ENCODE measurements at places on chromosomes 3 and 15.

- no peak for DNase-seq
These were observed 66.8 kb upstream of the PTX3 start for GRCh38 chr3:157369727-157370421.

DNA sequence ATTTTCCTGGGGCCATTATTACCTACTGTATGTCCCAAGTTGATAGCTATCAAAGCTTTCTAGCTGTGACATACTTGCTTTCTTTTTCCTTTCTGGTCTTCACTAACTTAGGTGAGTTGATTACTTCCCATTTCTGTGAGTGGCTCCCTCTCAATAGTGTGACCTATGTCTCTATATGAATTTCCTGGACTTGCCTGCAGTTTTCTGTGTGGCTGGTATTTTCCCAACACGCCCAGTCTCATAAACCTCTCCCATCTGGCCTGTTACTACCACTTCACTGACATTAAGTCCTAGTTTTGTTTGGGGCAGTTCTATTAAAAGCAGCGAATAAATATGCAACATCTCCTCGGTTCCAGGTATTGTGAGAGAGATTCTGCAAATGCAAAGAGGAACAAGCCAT lies 671.2 kb downstream of the SI start:
- DNase-seq = no peak

DNA sequence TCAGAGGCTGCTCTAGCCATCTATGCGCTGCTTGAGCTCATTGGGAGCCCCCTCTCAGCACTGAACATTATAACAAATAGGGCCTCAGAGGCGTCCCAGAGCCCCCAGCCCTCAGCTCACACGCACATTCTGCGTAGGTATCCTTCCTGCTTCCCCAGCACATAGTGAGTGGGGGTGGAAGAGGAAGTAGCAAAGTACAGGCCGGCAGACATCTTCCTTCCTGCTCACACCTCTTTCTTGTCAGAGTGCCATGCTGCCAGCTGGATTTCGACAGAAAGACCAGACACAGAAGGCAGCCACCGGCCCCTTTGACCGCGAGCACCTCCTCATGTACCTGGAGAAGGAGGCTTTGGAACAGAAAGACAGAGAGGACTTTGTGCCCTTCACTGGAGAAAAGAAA lies 16.6 kb downstream of the TMOD2 start:
- DNase-seq = no peak

GRCh38 chr3:157159762-157160657 lies at the start of gene CCNL1:
Gene CCNL1, minus strand, starts transcription at chr3:157160147. Its CDS starts 53 bp downstream, at chr3:157160094.
- peak; percentile 82 for DNase-seq

- no peak for DNase-seq
These were observed 875.6 kb upstream of the ROBO1 start for GRCh38 chr3:80643421-80643820.

DNA sequence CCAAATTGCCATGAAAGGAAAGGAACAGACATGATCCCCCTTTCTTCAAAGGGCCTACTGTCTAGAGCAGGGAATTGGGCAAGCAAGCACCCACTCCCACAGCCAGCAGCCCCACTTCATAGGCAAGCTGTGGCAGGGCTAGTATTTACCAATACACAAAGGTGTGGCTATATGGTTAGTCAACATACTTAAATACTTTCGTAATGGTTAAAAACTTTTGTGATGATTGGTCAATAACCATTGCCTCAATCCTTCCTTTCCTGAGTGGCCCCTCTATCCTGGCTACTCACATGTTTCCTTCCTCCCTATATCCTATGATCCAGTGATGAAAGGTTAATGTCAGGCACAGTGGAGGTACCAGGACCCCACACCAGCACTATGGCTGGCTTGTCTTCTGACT lies 30.1 kb upstream of the ARL8B start:
- DNase-seq = no peak

- DNase-seq = no peak
These were observed 681 bp downstream of the TWF2 start for GRCh38 chr3:52238193-52238760.

- DNase-seq = no peak
These were observed 465.4 kb downstream of the GBE1 start for GRCh38 chr3:81295906-81296577.

GRCh38 chr3:188747489-188747888 lies 424.3 kb upstream of the TPRG1 start:
- no peak for DNase-seq

GRCh38 chr3:133330065-133330464 lies 69.8 kb upstream of the BFSP2 start:
- no peak for DNase-seq

- no peak for DNase-seq
These were observed 173.9 kb upstream of the ADAMTS9 start for GRCh38 chr3:64861684-64862083.

- DNase-seq = no peak
These were observed 104.4 kb downstream of the RPL22L1 start for GRCh38 chr3:170765419-170766078.

DNA sequence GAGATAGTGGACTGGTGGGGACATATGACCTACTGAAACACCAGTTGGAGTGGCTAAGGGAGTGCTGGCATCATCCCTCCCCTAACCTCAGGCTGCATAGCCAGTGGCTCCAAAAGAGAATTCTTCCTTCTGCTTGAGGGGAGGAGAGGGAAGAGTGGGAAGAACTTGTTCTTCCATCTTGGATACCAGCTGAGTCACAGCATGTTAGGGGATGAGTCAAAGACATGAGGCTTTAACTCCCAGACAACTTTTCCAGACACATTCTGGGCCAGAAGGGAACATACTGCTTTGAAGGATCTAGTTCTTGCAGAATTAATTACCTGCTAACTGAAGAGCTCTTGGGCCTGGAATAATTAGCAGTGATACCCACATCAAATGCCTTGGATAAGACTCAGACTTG lies 36.8 kb upstream of the PEX5L start:
- no peak for DNase-seq

DNA sequence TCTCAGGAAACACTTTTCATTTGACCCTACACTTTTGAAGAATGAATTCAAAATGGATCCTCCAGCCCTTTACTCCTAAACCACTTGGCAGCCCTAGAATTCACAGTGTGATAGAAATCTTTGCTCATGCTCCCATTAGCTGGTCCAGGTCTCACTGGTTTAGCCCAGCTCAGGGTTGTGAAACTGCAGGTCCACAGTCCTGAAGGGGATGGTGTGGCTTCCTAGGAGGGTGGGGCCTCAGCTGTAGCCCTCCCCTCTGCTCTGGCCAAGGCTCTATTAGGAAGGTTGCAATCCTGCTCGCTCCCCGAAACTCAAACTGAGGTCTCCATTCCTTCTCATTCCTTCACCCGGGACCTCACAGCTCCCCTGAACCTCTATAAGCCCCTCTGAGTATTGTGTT lies 21.6 kb upstream of the TICRR start:
- DNase-seq = no peak

GRCh38 chr15:68599560-68600071 lies 20.8 kb downstream of the CORO2B start:
- DNase-seq = no peak

DNA sequence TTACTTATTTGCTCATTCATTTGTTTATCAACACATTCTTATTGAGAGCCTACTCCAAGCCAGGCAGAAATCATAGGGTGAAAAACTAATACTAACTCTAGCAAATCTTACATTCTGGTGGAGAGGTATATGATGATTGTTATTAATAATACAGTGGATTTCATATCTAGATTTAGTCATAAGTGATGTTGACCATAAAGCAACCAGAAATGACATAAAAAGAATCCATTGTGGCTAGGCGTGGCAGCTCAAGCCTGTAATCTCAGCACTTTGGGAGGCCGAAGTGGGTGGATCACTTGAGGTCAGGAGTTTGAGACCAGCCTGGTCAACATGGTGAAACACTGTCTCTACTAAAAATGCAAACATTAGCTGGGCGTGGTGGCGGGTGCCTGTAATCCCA lies 26.2 kb upstream of the IL20RB start:
- no peak for DNase-seq

DNA sequence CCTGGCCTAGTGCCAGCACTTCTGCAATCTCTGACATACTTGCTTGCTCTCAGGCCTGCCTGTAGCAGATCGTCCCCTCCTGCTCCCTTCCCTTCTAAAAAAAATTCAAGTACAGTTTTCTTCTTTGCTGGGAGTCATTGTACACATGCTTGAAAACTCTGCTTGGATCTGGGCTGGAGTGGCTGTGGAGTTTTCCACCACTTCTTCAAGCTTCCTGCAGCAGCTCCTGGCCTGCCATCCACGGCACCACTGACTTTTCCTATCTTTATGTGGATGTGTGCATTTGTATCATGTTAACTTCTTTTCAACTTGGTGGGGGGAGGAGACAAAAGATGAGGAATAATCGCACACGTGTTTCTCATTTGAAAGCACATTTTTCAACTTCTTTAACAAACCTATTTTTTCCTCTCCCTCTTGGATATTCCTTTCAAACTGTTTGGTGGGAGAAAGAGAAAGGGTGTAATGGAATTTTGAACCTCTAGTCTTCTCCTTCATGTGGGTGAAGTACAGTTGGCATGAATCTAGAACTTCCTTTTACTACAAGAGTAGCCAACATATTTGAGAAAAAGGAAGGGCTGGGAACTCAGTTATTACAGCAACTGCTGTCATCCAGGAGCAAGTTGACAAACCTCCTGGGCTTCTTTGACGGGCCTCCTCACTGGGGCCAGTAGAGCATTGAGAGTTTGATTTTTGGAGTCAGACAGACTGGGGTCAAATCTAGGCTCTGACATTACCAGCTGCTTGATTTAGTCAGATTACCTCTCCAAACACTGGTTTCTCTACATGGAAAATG lies 61.2 kb upstream of the LRTM1 start:
- no peak for DNase-seq

GRCh38 chr3:59327376-59327808 lies 277.6 kb upstream of the CFAP20DC start:
- DNase-seq = peak; percentile 6

DNA sequence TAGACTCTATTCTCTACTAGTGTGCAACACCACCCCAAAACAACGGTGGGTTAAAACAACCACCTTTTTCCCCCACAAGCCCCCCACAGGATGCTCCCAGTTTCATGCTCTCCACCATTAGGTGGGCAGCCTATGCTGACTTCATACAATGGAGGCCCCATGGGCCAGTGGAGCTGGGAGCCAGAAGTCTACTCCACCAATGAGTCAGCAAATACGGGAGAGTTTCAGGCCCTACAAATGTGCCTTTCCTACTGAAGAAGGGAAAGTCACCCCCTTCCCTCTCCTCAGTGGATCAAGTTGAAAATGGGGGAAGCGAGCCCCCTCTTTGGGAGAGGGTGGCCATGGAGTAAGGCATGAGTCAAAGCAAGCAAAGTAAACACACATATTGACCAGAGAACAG lies 278.6 kb downstream of the NTRK3 start:
- no peak for DNase-seq

- DNase-seq = no peak
These were observed 42.2 kb downstream of the B3GNT5 start for GRCh38 chr3:183295211-183295610.

GRCh38 chr3:138394686-138395085 lies 39.7 kb upstream of the ESYT3 start:
- DNase-seq = no peak

GRCh38 chr3:179806177-179806576 lies 153.3 kb downstream of the USP13 start:
- DNase-seq = no peak

- no peak for DNase-seq
These were observed 38.1 kb upstream of the LDHAL6B start for GRCh38 chr15:59168536-59168935.

- DNase-seq = no peak
These were observed 25.7 kb downstream of the CGGBP1 start for GRCh38 chr3:88033079-88033478.

DNA sequence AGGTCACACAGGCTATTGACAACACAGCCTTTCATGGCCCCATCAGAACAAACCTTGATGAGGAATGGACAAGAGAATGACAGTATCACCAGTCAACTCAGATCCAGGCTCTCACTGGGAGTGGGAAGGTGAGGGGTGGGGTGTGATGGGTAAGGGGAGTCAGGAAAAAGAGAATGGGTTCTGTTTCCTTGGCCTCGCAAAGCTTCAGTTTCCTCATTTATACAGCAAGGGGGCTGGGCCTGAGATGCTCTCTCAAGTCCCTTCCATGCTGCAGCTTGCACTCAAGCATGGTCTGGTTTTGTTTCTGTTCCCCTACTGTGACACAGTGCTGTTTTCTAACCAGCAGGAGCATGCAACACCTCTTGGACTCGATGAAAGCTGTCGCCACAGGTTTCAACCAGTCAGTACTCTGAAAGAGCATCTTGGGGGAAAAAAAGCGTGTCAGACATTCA lies 65.7 kb upstream of the IL12A start:
- DNase-seq = no peak

- no peak for DNase-seq
These were observed 351.3 kb downstream of the FOXP1 start for GRCh38 chr3:71232175-71232679.

- no peak for DNase-seq
These were observed 63.0 kb downstream of the CHSY1 start for GRCh38 chr15:101188637-101189408.

DNA sequence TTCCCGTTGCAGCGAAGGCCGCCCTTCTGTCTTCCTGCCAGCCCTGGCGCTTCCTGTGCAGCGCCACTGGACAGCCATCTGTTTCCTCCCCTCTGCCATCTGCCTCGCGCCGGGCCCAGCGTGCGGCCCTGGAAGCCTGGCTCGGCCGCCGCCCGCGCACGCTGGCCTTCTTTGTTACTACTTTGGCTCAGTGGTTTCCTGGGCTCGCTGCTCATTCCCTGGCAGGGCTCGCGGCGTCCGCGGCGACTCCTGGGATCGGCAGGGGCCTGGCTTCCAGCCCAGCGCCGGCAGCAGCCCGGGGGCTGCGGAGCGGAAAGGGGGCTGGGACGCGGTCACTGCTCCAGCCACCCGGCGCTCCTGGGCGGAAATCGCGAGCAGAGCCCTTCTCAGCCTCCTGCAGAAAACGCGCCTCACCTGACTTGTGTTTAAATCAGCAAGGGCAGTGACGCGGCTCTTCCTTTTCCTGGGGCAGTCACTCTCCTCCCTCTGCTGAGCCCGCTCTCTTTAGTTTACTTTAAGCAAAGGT lies 10.0 kb downstream of the CMTM7 start:
- peak; percentile 61 for DNase-seq

All from H54 (cell line).